ENCODE measurements at places on chromosomes 12 and 14. TPM values are rescaled to one million over a fixed set of nuclear protein-coding genes. Genes with fewer than 3 reads are reported as not detected.

DNA sequence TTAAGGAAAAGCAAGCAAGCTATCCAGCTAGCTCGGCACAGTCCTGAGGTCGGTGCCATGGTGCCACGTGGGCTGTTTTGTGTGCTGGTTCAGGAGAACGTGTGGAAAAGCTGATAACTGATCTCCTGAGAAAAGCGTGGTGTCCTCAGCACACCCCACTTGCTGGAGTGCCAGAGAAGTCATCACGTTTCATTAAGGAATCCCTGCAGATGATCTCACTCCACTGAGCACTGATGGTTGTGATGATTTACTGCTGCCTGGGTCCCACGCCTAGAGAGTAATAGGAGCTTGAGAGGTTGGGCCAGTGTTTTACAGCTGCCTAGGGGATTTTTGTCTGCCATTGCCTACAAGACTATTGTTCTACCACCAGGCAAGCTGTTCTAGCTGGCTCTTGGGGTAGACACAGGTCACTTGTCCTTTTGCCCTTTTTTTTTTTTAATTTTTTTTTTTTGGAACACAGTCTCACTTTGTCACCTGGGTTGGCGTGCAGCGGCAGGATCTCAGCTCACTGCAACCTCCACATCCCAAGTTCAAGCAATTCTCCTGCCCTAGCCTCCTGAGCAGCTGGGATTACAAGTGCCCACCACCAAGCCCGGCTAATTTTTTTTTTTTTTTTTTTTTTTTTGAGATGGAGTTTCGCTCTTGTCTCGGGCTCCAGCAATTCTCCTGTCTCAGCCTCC, 42.3 kb upstream of the EVL start:
- DNase-seq, result no peak

DNA sequence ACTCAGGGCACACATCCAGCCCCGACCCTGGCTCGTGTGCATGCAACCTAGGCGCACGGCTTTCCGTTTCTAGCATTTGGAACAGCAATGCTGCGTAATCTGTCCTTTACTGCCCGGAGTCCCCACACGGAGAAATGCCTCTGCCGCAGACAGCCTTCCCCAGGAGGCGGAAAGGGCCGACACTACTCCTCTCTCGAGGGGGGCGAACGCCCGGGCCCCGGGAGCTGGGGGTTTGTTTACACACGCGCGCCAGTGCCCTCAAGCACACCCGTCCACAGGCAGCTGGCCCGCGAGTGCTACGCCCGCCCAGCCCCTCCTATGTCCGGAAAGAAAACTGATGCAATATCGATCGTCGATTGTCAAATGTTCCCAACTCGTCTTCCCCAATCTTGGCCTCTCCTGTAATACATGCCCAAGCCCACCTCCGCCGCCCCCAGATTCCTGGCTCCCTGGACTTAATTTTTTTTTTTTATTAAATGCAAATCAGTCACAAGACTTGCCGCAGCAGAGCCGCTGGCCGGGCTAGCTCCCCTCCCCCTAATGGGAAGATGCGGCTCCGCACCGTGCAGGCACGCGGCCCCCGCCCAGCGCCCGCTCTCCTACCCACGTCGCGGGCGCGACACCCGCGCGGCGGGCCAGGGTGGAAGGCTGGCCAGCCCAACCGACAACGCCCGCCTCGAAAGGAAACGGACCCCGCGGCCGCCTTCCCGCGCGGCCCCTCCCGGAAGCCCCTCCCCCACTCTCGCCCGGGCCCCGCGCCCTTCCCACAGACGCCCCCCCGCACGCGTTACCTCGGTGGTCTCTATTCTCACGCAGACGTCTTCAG, 642 bp downstream of the SLC38A2 start:
- peak; percentile 68 for DNase-seq

- DNase-seq, result no peak
These were observed 2.1 kb upstream of the PTPRQ start for GRCh38 chr12:80441921-80442320.

DNA sequence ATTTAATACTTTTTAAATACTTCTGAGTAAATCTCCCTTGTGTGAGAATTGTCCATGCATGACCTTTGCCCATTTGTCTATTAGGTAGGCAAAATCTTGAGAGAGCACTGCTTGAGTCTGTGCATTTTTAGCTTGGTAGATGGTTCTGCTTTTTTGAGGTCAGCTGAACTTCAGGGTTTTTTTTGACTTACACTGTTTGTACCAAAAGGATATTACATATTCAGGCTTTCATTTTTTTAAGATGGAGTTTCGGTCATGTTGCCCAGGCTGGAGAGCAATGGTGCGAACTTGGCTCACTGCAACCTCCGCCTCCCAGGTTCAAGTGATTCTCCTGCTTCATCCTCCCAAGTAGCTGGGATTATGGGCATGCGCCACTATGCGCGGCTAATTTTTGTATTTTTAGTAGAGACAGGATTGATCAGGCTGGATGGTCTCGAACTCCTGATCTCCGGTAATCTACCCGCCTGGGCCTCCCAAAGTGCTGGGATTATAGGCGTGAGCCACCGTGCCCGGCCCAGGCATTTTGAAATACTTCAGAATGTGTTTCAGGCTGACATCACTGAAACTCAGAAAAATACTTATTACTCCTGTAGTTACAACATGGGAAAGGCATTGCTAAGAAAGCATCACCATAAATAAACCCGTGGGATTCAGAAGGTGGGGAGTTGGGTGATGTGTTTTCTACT, 11.1 kb downstream of the RASSF3 start:
- DNase-seq, result no peak

GRCh38 chr12:116099652-116100432, 177.7 kb downstream of the MED13L start:
- DNase-seq, result no peak

DNA sequence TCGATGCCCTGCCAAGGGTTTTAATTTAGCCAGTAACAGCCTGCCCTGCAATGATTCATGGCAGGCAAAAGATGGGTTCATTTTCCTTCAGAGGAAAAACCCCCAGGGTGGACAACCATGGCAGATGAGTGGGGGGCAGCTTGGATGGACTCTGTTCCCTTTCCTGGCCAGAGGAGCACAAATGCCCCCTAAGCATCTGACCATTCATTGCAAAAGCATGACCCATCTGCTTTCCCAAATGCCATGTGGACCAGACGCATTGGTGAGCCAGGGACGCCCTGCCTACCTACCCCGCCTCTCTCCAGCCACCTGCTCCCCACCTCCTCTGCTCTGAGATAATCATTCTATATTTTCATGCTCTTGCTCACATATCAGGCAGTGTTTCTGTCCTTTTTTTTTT, 281.9 kb downstream of the DPF3 start:
- no peak for DNase-seq

- DNase-seq, result no peak
These were observed 194.2 kb downstream of the ADGRD1 start for GRCh38 chr12:131147894-131148293.

DNA sequence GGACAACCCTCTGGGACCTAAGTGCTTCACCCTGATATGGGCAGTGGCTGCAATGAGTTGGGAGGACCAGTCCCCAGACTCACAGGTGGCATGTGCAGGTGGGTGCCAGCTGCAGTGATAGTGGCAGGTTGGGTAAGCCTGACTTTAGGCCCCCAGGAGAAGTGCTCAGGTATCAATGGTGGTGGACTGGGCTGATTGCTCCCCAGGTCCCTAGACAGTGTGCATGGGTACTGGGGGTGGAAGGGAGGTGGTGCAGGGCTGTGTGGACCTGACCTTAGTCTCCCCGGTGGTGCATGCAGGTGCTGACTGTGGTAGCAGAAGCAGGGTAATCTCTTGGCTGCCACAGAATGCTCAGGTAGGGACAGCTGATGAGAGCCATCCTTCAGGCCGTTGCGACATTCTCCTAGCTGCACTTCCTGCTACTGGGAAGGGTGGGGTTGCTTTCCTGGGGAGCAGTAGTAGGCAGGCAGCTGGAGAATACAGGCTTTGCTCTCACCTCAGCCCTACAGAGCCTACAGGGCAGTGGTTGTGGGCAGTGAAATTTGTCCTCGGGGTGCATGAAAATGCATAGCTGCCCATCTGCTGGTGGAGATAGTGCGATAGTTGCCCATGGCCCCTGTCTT, 33.3 kb upstream of the CCND2 start:
- no peak for DNase-seq

- no peak for DNase-seq
These were observed 956 bp upstream of the PTHLH start for GRCh38 chr12:27973487-27973890.

- no peak for DNase-seq
These were observed 153.1 kb downstream of the BCL11B start for GRCh38 chr14:99118946-99119345.

GRCh38 chr12:79155683-79156082, 291.1 kb downstream of the SYT1 start:
- DNase-seq, result no peak

DNA sequence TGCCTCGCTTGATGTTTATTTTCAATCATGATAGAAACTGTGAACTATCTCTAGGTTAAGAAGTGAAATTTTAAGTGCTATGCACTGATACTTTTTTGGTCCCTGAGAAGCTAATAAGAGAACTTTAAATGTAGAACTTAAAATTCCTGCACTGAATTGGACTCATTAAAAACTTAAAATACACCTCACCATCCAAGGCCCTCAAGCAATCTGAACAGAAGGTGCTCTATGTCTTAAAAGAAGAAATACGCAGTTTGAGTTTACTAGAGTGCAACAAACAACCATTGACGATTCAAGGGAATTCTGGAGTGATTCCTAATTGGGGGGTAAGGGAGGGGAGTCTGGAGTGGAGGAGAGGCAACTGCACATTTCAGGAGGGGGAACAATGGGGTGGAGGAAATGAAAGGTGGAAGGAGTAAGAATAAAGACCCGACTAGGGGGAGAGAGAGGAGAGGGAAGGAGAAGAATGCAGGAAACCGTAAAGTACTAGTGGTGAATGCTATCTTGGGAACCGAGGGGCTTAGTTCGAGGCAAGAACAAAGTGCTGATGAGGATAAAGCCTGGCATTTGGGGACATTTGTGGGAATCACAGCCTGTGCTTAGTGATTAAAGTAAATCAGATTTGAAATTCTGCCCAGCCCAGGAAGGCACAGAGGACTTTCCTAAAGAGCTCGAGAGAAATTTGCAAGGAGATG, 389.7 kb downstream of the AACS start:
- no peak for DNase-seq

GRCh38 chr12:45666396-45666795, 63.1 kb upstream of the ARID2 start:
- no peak for DNase-seq

- DNase-seq, result no peak
These were observed 9.4 kb downstream of the SART3 start for GRCh38 chr12:108551535-108551934.

DNA sequence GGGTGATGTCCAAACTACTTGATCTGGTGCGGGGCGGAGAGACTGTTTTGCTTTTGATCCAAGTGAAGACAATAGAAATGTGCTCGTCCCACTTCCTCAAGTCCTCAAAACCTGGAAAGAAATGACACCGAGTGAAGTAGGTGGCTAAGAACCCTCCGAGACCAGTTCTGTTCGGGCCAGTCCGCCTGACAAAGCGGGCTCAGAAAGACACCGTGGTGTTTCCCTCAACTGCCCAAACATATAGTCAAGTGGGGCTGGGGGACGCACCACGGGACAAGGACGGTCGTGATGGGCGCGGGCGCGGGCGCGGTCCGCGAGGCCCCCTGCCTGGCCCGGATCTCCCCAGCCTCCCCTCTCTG, 1.6 kb downstream of the PHLDA1 start:
- DNase-seq, result no peak

DNA sequence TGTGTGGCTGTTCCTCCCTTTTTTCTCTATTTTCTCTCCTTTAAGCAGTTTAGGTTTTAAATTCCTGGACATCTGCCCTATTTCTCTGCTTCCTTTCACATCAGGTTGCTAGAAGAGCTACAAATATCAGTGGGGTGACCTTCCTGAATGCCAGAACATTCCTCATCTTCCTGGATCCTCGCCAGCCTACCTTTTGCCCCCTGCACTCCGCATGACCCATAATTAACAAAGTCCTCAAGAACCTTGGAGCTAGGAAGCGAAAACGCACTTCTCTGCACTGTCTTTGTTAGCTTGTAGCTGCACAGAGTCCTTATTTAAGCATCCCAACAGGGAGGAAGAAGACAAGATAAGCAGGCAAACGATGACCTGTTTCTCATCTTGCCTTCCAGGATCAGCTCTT, 30.5 kb downstream of the VDR start:
- no peak for DNase-seq

DNA sequence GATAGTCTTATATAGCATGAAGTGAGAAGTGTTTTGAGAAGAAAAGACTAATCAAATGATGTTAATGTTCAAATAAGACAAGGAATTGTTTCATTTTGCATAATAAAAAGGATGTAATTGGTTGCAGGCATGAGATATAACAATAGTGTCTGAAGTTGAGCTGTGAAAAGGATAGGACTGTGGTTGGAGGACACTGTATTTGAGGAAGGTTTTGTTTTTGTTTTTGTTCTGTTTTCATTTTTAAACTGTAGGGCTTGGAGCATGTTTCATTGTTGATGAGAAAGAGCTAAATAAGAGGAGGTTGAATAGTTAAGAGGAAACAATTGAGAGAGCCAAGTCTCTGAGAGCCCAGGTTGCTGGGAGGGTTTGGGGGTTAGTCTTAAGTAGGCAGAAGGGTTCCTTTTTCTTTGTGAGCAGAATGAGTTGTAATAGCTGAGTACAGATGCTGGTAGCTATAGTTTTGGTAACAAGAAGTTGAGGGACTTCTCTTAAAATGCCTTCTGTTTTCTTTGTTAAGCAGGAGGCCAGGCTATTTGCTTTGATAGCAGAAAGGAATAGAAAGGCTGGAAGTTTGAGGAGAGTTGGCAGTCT, 58.4 kb downstream of the CCDC91 start:
- DNase-seq, result no peak

- no peak for DNase-seq
These were observed 74.3 kb downstream of the NCOR2 start for GRCh38 chr12:124492879-124493808.

- DNase-seq, result no peak
These were observed 52.5 kb downstream of the GALNT9 start for GRCh38 chr12:132276827-132277373.

- DNase-seq, result no peak
These were observed 872.9 kb downstream of the TMTC2 start for GRCh38 chr12:83559650-83560049.

GRCh38 chr12:2795291-2796186, 769 bp downstream of the FKBP4 start:
- peak; percentile 80 for DNase-seq

- DNase-seq, result peak; percentile 12
These were observed 141.6 kb downstream of the ITPR2 start for GRCh38 chr12:26691234-26691970.

DNA sequence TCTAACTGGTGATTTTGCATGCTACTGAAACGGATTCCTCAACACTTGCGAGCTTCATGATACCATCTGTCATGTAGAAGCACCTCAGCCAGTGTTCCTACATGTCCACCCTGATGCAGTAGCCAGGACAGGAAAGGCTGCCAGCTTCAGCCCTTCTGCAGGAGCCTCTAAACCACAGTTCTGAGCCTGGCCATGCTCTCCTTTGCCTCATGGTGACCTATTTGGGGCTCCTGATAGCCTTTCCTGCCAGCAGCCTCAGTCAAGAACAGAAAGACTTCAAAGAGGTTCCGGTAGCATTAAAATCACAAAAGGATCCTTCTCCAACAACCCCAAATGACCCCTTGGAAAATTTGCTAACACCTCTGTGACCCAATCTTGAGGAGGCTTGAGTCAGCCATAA, 96.0 kb downstream of the CNTN1 start:
- peak; percentile 9 for DNase-seq

- DNase-seq, result peak; percentile 30
These were observed 112.0 kb downstream of the SLC15A5 start for GRCh38 chr12:16165506-16165905.

SLC17A8 gene
- 0.25 TPM for total RNA-seq

SDS gene
- total RNA-seq, result not detected

SSTR1 gene
- 8.2 TPM for total RNA-seq

GPR132 gene
- not detected for total RNA-seq

KCNH3 gene
- 5.9 TPM for total RNA-seq

SLC38A4 gene
- 0.98 TPM for total RNA-seq
